ENCODE measurements at places on chromosomes 7 and 10.

DNA sequence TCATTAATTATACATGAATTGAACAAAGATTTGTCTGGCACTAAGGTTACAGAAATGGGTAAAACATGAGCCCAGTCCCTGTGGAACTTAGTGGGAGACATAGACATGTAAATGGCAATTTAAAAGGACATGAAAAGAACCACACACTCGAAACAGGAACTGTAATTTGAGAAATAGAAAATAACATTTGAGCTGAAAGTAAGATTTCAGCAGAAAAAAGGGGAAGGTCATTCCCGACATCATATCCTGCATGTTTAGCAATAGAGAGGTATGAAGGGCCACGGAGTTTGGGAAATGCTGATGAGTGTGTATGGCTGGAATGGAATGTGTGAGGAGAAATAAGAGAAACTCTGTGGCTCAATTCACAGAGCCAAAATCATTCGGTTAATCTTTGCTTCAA is 175.4 kb upstream of the AHR start:
- DNase-seq, result no peak

DNA sequence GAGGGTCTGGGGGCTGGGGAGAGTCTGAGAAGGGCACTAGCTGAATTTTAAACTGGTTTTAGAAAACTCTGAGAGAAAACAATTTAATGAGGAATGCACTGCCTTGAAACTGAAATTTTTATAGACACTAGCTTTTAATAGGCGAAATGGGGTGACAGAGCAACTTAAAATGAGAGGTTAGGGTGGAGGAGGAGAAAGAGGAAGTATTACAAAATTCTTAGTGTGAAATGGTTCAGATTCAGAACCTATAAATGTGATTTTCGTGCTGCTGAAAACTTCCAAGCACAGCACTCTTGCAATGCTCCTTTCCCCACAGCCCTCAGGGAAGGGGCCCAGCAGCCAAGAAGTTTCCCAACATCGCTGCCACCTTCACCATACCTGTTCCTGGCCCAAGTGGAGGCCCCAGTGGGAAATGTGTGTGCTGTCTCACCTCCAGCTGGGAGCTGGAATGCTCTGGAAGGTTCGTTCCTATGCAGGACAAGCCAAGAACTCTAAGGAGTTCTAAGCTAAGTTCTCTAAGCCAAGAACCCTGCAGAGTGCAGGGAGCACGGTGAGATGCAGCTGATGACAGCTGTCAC is 60.0 kb downstream of the ATXN7L1 start:
- DNase-seq, result no peak

DNA sequence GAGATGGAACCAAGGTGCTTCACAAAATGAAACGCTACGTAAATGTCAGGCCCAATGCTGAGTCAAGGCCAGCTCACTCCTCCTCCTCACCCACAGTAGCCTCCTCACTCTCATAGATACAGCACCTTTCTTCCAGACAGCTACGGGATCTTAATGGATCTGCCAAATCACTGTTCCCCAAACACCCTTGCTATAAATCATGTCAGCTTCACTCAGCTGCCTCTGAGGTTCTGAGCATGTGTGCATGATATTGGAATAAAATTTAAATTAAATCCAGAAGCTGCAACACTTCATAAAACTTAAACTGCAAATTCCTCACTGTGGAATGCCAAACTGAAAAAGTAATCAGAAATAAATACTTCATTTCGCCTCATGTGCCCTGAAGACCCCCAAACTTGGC is 14.7 kb upstream of the CPXM2 start:
- no peak for DNase-seq

GRCh38 chr7:30859940-30860496 is 51.6 kb upstream of the AQP1 start:
- DNase-seq, result no peak

- DNase-seq, result no peak
Observed at GRCh38 chr7:139430443-139430842, 53.0 kb downstream of the KLRG2 start.
